ENCODE measurements at places on chromosomes 16 and 17. TPM values are rescaled to one million over a fixed set of nuclear protein-coding genes. Genes with fewer than 3 reads are reported as not detected.

Gene G6PC1
- total RNA-seq = not detected

Gene MYOCD
- total RNA-seq = 1.5 TPM

Gene C16orf92
- total RNA-seq = not detected

Gene FAM117A
- 10.5 TPM for total RNA-seq

Gene KRTAP4-3
- total RNA-seq = not detected

Gene RGS11
- total RNA-seq = not detected

Gene CCL3
- not detected for total RNA-seq

Gene RNF112
- total RNA-seq = not detected

Gene TBC1D3H
- total RNA-seq = not detected

Gene PABPN1L
- not detected for total RNA-seq

Gene EVPLL
- total RNA-seq = not detected

Gene HSD17B2
- 28.0 TPM for total RNA-seq

Gene KRT23
- not detected for total RNA-seq

Gene SLC13A5
- not detected for total RNA-seq

Gene HSD3B7
- 7.0 TPM for total RNA-seq

Gene C16orf54
- total RNA-seq = 0.84 TPM

Gene KRTAP4-1
- not detected for total RNA-seq

Gene KRT33A
- 0.17 TPM for total RNA-seq

Gene ZG16
- total RNA-seq = not detected

Gene MTSS2
- total RNA-seq = 39.3 TPM

Gene FBXW10
- not detected for total RNA-seq

Gene PIMREG
- 87.3 TPM for total RNA-seq

Gene DRC7
- total RNA-seq = not detected

Gene JPH3
- total RNA-seq = 0.05 TPM

Gene CNGB1
- not detected for total RNA-seq

Gene OR1A1
- total RNA-seq = not detected

Gene MT4
- not detected for total RNA-seq

Gene WNK4
- total RNA-seq = 1.2 TPM

Gene C16orf89
- 0.17 TPM for total RNA-seq

Gene OR1F1
- not detected for total RNA-seq

Gene TGFB1I1
- 37.5 TPM for total RNA-seq

Gene PIPOX
- total RNA-seq = 0.71 TPM

Gene ARL5C
- not detected for total RNA-seq

Gene RNU2-1
- not detected for total RNA-seq

Gene CES5A
- not detected for total RNA-seq

Gene TEKT5
- total RNA-seq = 1.4 TPM

Gene KCTD5
- 56.3 TPM for total RNA-seq

Gene ATF7IP2
- total RNA-seq = not detected

Gene FKBP10
- total RNA-seq = 174 TPM

Gene CHTF18
- 10.2 TPM for total RNA-seq

Gene PTX4
- not detected for total RNA-seq

Gene GRIN2A
- 8.6 TPM for total RNA-seq

Gene MRM1
- total RNA-seq = 5.5 TPM

Gene AATK
- total RNA-seq = 0.10 TPM

Gene TEKT3
- total RNA-seq = not detected

Gene DHX38
- 15.5 TPM for total RNA-seq

Gene SLC12A3
- not detected for total RNA-seq

Gene ZPBP2
- not detected for total RNA-seq

Gene TBC1D3G
- total RNA-seq = not detected

Gene FOXN1
- not detected for total RNA-seq

Data from M059J (cell line).